ENCODE measurements at places on chromosomes 4 and X.

DNA sequence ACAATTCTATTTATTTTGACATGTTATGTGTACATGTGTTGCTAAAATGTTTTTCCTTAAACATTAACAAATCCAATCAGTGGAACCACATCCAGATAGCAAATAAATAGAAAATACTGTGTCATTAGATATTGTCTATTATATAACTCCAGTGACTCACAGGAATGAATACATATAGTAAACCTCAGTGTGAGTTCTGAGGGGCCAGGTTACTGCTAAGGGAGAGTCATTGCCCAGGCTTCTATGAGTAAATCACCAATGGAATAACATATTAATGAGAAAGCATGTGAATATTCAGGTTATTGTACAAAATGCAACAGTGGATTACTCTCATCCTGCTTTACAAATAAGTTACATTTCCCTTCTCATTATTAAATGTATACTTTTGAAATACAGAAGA lies 27.2 kb downstream of the TACR3 start:
- no peak for DNase-seq

- DNase-seq = no peak
These were observed 2.6 kb upstream of the TRPC5 start for GRCh38 chrX:112085149-112085548.

DNA sequence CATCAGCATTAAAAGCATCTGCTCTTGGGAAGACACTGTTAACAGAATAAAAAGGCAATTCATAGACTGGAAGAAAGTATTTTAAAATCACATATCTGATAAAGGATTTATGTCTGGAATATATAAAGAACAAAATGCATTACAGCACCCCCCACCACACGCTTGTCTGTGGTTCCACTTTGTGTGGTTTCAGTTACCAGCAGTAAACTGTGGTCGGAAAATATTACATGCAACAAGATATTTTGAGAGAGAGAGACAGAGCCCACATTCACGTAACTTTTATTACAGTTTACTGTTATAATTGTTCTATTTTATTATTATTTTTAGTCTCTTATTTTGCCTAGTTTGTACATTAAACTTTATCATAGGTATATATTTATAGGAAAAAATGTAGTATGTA lies 21.2 kb upstream of the PDE6B start:
- DNase-seq = no peak

DNA sequence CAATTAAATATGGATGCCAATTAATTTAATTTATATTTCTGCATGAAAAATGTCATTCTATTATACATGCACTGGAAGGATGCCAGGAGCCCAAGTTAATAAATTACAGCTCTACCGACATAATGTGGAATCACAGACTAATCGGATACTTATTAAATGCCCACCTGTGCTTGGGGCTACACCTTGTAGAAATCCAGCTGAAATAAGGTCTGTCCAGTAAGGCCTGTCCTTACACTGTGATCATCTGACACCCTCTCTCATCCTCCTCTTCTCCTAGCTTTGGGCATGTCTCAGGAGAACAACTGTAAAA lies 6.0 kb upstream of the SHISA3 start:
- DNase-seq = no peak

- peak; percentile 58 for DNase-seq
These were observed 219.0 kb downstream of the TLL1 start for GRCh38 chr4:166091912-166092510.

DNA sequence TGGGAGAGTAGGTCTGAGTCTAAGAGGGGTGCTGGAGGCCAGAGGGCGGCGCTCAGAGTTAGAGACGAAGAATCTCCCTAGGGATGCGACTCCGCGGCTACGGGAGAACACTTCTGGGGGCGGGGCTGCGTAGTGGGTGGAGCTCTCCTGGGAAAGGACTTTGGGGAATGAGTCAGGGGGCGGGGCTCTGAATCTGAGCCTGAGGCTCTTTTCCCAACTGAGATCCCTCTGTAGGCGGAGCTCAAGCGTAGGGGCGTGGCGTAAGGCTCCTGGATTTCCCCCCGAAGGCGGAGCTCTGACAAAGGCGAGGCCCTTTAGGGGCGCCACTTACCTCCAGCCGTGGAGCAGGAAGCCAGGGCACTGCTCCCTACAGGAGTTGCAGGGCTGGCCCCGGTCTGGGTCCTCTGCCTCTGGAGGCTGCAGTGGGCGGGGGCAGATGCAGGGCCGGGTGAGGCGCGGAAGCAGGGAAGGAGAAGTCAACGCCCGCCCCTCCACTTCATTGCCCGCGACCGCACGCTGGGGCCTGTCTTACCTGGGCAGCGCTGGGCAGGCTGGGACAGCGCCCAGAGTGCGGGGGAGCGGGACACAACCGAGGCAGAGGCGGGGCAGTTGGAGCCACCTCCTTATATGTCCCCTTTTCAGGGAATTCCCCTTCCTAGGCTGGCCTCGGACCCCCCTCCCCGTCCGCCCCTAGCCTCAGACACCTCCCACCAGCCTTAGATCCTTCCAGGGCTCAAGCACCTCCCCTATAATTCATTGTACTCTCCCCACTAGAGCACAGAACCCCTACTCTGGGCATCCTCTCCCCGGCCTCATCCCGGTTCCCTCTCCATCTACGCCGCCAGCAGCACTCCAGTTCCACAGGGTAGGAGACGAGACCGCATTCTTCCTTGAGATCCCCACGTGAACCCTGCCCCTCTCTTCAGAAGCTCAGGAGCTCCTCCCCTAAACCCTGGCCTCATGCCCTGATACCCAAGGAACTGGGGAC lies 1.6 kb downstream of the PRICKLE3 start:
- DNase-seq = peak; percentile 92

- no peak for DNase-seq
These were observed 122.4 kb downstream of the RASL11B start for GRCh38 chr4:52984462-52984881.

DNA sequence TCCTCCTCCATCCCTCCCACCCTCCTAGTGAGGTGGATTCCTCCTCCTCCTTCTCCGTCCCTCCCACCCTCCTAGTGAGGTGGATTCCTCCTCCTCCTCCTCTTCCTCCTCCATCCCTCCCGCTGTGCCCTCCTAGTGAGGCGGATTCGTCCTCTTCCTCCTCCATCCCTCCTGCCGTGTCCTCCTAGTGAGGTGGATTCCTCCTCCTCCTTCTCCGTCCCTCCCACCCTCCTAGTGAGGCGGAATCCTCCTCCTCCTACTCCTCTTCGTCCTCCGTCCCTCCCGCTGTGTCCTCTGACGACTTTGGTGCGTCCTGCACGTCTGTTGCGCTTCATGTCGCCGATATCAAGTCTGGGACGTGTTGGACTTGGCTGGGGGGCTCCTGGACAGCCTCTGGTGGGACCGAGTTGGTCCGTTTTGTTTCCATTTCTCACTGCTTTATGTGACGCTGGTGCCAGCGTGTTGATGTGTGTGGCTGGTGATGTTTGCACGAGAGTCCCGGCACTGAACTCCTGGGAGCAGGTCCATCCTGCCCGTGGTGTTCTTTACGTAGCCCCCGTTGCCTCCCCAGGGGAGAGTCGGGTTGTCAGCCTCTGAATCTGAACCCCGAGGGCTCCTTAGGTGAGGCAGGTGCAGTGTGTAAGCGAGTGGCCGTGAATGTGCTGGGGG lies 5.4 kb downstream of the AKAP17A start:
- DNase-seq = no peak

DNA sequence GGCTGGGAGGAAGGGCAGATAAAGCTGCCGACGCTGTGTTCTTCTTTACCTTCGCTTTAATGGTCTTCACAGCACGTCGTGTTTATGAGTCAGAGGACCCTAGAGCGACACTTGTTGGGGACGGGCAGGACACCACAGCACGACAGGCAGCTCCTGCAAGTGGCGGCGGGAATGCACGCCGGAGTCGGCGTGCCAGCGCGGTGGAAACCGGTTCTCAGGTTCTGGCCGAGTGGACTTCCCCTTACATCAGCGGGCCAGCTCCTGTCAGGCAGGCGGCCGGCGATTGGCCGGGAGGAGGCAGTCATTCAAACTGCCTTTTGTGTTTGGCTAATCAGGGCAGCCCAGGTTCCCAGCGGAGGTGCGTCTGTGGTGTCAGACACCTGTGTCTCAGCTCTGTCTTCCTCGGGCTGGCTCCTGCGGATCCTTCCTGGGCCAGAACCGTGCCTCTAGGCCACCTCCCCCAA lies 150.9 kb downstream of the SHROOM3 start:
- no peak for DNase-seq

- no peak for DNase-seq
These were observed 162.5 kb upstream of the CASK start for GRCh38 chrX:42085836-42086235.

GRCh38 chrX:136185401-136186022 lies 38.2 kb downstream of the FHL1 start:
- no peak for DNase-seq

GRCh38 chr4:31667686-31668085 lies 947.5 kb downstream of the PCDH7 start:
- no peak for DNase-seq

DNA sequence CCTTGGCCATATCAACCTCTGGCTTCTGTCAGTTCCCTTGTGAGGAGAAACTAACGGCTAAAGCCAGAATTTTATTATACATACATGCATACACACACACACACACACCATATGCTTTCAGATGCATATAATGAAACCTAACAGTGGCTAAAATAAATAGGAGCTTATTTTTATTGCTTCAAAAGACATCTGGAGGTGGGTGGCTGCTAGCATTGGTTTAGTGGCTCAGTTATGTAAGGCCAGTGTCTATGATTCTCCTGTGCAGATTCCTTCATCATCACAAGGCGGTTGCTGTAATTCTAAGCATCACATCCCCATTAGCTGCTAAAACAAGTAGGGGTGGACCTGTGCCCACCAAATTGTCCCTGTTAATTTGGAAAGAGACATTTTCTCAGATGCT lies 110.8 kb downstream of the MAPK10 start:
- DNase-seq = no peak

DNA sequence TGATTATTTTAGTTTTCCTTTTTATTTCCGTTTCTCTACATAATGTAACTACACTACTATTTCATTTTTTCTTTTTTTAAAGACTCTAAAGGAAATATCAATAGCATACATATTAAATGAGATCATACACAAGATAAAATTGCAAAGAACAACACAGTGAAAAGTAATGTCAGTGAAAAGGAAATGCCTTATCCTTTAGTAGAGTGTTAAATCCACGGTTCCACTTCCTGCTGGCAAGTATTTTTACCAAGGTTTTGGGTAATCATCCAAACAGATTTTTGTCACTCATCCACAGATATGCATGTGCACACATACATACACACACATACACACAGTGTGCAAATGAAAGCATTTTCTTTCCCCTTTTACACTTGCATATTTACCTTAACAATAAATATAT lies 548.9 kb downstream of the PPP4R3C start:
- DNase-seq = no peak

- no peak for DNase-seq
These were observed 7.5 kb downstream of the WDR1 start for GRCh38 chr4:10108818-10109783.

DNA sequence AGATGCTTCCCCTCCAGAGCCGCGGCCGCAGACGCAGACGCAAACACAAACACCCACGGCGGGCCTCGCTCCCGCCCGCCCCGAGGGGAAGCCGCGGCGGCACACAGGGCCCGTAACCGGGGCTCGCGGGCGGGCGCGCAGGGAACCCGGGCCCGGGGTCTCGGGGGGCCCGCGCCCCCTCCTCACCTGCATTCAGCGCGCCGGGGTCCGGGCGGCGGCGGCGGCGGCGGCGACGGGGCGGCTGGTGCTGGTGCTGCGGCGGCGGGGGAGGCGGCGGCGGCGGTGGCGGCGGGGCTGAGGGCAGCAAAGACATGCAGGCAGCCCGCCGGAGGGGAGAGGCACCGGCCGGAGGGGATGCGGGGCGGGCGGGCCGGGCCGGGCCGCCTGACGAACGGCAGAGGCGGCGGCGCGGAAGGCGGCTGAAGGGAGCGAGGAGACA lies 255 bp upstream of the CNOT6L start:
- no peak for DNase-seq

DNA sequence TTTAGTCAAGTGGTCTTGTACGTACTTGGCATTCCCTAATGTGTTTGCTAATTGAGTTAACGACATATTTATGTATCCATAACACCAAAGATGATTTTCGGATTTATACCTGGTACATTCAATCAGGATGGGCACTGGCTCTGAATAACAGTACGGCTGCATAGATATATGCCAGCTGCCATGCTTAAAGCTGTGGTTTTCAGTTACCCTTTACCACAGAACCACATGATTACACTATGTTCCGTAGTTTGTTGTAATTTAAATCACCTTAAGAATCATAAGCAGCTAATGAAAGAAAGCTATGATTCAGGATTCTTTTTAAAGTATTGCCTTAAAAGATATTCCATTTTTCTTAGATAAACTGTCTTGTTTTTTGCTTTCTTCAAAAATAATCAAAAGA lies 53.6 kb downstream of the FIP1L1 start:
- no peak for DNase-seq

GRCh38 chr4:183493246-183493645 lies 11.6 kb upstream of the ING2 start:
- DNase-seq = no peak

DNA sequence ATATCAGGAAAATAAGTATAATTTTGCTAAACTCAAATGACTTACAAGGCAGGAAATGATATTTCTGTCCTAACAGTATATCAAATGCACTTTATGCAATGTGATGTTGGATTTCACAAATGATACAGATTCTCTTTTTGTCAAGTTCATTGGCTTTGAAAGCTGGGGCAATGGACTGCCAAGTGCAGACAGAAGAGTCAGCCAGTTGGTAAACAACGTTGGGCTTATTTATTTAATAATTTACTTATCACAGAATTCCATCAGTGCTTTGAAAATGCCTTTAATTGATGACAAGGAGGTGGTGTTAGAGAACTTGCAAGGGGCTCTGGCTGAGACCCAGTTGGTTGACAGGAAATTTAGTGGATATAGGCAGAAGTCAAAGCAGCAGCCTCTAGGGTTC lies 79.9 kb upstream of the ADGRG2 start:
- DNase-seq = no peak

- no peak for DNase-seq
These were observed 45.0 kb upstream of the ACSL1 start for GRCh38 chr4:184870718-184871117.

- DNase-seq = no peak
These were observed 280.2 kb upstream of the SLC7A11 start for GRCh38 chr4:138522366-138522765.
